ENCODE measurements at places on chromosomes 13 and 19.

GRCh38 chr19:12779162-12779993, 4.0 kb upstream of the HOOK2 start:
- DNase-seq, result no peak

DNA sequence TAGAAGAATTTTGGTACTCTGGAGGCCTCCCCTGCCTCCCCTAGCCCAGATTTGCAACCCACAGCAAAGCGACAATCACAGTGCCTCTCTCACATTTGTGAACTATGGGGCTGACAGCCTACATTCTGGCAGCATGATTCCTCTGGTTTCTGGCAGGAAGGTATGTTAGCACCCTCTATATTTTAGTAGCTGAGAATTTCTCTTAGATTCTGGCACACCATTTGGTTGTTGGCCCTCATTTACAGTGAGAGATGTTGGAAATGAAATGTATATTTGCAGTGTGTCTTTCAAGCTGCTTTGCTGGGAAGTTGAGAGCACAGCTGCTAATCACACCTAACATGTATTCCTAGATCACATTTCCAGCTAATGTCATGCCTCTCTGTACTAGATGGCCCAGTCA, 735.0 kb downstream of the FGF9 start:
- DNase-seq, result no peak

DNA sequence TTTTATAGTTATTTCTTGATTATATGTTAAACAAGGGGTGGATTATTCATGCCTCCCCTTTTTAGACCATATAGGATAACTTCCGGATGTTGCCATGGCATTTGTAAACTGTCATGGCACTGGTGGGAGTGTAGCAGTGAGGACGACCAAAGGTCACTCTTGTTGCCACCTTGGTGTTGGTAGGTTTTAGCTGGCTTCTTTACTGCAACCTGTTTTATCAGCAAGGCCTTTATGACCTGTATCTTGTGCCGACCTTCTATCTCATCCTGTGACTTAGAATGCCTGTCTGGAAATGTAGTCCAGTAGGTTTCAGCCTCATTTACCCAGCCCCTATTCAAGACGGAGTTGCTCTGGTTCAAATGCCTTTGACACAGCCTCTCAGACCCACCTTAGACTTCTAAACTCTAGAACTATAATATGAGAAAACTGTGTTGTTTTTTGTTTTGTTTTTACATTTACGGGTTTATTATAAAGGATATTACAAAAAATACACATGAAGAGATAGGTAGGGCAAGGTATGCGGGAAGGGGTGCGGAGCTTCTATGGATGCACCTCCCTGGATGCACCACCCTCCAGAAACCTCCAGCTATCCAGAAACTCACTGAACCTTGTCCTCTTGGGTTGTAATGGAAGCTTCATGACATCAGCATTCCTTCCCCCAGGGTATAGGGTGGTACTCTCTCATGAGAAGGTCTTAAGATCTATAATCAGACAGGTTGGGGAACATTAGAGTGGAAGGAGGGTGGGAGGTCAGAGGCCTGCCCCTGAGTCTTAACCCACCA, 15.8 kb upstream of the SPRYD7 start:
- DNase-seq, result no peak

- DNase-seq, result no peak
Measured at GRCh38 chr13:30165796-30166195, 141.6 kb downstream of the KATNAL1 start.

GRCh38 chr13:54705738-54706137, 1677.1 kb downstream of the OLFM4 start:
- no peak for DNase-seq

GRCh38 chr13:23735329-23735728, 153.9 kb downstream of the MIPEP start:
- no peak for DNase-seq

- DNase-seq, result no peak
Measured at GRCh38 chr19:57755031-57755430, 8.4 kb downstream of the ZNF776 start.

GRCh38 chr13:99979453-99980200, 2.0 kb upstream of the ZIC2 start:
- DNase-seq, result no peak

DNA sequence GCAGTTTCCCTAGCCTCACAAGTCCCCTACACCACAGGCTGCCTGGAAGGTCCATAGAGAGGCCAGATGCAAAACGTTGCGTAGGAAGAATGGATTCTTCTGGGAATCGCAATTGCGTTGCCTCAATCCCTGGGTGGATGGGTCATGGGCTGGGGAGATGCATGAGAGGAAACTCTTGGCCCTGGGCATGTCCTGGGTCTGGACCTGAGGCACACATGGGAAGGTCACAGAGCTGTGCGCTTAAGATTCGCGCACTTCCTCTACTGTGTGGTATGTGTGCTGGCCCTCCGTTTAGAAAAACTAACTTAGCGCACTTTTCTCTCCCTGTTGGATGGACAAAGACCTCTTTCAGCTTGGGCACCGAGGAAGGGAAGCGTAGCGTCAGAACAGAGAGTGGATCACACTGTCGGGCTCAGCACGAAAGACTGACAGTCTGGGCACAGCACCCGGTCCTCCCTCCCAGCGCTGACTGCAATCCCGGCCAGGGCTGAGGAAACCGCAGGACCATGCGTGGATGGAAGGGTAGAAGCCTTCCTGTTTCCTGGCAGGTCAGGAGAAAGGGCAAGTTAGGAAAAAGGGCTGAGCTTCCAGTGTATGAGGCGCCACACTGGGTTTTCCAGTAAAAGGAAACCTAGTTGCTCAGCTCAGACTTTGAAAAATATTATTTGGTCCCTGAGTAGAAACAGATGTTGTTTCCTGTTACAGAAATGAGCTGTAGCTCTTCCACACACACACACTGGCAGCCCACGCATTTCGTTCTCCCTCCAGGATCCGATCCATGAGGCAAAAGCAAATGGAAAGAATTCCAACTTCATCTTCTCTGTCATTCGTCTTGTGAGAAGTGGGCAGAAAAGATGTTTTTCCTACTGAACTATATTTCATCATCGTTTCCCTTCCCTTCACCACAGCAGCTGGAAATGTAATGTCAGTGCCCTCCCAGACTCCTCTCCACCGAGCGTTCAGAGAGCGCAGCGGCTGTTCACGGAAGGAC, 86.0 kb downstream of the ING1 start:
- DNase-seq, result no peak

- DNase-seq, result no peak
Measured at GRCh38 chr13:98526182-98526512, 50.8 kb downstream of the STK24 start.

GRCh38 chr19:51025809-51026553, 435 bp downstream of the KLK11 start:
- DNase-seq, result no peak

- no peak for DNase-seq
Measured at GRCh38 chr19:18392926-18393325, 4.5 kb downstream of the LRRC25 start.

GRCh38 chr19:50639121-50640112, at the start of gene SYT3:
TSS of gene SYT3 (minus strand) at chr19:50639881. CDS start at chr19:50637411, 2,470 bp downstream.
- peak; percentile 6 for DNase-seq

DNA sequence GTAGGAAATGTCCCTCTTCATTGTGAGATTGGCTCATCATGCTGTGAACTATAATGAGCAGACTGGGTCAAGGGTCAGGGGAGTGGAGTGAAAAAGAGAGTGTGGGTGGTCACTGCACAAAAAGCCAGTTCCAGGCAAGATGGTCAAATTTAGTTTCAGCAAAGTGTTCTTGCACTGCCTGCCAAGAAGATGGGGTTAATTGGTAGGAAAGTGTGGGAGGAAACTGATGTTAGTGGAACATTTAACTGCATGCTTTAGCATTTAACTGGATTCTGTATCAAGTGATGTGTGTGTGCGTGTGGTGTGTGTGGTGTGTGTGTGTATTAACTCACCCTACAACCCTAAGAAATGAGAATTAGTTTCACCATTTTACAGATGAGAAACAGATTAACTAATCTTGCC, 131.6 kb downstream of the COG6 start:
- DNase-seq, result no peak

- DNase-seq, result no peak
Measured at GRCh38 chr19:54873990-54874389, at the start of gene FCAR. TSS of gene FCAR (plus strand) at chr19:54874235. CDS start at chr19:54874290, 55 bp downstream.

- DNase-seq, result no peak
Measured at GRCh38 chr19:2942928-2943640, 1.7 kb downstream of the ZNF77 start.

DNA sequence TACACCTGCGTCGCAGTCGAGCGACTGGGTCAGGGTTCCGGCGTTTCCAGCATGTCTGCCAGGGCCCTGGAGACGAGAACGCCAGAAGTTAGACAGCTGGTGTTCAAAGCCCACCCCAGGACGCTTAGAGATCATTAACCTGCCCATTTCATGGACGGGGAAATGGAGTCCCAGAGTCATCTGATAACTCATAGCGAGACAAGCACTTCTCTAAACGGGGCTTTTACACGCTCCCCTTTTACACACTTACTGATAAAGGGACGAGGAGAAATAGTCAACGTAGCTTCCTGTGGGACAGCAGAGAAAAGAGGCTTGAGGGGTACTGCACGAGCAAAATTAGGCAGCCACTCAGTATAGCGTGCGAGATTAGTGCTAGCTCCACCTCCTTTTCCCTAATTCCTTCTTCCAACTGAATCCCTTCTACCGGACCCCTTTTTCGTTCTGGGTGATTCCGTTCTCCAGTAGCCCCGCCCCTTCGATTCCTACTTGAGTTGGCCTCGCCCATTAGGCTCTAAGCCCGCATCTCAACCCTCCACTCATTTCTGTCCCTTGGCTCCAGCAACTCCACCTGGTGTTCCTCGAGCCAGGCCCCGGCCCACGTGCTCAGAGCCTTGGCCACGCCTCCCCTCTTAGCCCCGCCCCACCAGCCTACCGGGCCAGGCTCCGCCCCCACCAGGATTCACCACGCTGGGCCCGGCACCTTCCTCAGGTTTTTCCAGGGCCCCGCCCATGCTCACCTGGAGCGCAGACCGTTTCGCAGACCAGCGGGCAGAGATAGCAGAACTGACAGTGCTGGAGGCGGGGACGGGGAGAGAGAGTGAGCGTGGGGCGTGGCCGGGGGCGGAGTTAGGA, 3.7 kb downstream of the HRC start:
- peak; percentile 83 for DNase-seq

DNA sequence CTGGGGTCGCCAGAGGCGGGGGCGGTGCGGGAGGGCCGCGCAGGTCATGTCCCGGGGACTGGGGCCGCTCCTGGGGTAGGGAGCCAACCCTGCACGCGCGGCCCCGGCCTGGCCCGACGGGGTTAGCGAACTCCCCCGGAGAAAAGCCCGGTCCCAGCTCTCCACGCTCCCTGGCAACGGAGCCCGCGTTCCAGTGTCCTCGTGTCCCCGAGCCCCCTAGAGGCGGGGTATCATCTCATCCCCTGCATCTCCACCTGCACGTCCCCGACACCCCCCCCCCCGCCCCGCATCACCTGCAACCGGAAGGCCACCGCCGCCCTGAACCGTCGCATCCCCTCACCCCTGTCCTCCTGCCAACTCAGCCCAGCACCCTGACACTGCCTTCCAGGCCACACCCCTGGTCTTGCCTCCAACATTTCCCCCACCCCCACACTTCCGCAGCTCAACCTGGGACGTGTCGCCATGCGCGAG, 2.7 kb downstream of the WDR88 start:
- DNase-seq, result no peak

GRCh38 chr19:35552534-35553384, 7.3 kb downstream of the TMEM147 start:
- DNase-seq, result no peak

DNA sequence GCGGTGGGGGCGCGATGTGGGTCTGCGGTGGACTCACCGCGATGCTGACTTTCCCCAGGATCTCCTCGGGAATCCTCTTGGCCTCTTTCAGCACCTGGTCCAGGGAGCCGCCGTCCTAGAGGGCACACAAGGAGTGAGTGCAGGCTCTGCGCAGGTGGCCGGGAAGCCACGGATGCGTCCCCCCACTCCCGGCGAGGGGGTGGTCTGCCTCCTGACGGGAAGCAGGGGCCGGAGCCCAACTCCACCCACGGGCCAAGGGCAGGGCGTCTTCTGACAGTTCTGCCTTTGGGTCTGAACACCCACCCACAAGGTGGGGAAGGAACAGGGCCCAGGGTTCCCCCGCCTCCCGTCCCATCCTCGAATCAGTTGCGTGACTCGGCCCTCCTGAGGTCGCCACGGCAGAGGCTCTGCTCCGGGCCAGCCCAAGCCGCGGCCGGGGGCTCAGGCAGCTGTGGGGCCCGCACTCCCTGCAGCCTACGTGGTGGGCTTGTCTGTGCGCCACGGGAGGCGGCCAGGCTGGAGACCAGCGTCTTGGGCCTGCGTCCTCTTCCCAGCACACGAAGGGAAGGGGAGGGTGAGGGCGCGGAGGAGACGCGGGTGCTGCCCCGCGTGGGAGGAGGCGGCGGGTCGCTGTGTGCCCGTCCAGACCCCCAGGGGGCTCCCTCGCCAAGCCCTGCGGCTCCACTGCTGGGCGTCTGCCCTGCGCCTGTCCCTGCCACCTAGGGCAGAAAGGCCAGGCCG, 21.4 kb downstream of the MAP2K2 start:
- DNase-seq, result no peak

DNA sequence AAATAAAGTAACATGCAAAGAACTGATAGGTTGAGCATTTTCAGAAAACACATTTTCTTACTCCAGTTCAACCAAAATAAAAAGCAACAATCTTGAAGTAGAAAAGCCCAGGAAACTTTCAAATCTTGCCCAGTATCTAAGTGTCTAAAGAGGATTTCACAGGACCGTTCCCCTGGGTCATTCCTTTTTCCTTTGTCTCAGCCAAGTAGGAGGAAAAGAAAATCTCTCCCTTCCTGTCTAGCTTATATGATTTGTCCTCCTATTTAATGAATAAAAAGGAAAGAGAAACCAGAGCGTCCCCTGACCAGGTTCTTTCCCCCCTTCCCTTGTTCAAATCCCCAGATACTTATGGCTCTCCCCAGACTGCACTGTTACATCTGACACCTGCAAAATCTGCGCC, 248.0 kb downstream of the KCTD12 start:
- no peak for DNase-seq

GRCh38 chr13:46926916-46927590, 30.2 kb upstream of the HTR2A start:
- DNase-seq, result no peak

- DNase-seq, result no peak
Measured at GRCh38 chr19:51948975-51949374, 21.7 kb downstream of the ZNF613 start.

DNA sequence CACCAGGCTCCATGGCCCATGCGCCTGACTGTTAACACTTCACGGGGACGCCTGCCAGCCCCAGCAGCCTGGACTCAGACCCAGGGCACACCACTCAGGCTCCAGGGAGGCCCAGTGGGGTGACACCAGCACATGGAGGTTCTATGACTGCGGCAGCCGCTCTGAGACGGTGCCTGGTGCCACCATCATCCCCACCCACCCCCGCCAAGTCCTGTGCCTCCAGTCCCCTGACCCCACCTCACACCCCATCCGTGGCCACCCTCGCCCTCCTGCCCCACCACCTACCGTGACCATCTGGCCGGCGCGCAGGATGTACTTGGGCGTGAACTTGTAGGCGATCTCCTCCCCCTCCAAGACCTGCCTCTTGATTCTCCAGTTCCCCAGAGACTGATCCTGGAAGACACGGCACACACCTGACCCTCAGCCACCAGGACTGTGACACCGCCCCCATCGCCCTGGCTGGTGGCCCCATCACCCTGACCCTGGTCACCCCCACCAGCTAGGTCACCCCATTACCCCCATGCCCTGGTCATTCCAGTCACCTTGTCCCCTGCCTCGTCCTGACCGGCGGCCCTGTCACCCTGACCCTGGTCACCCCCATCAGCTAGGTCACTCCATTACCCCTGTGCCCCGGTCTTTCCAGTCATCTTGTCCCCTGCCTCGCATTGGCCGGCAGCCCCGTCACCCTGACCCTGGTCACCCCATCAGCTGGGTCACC, 4.9 kb upstream of the TIMM13 start:
- no peak for DNase-seq
